ENCODE measurements at places on chromosomes 5 and 9.

- no peak for DNase-seq
Observed at GRCh38 chr9:69190863-69191181, 16.7 kb downstream of the TJP2 start.

GRCh38 chr9:17462869-17463464 is 115.9 kb upstream of the SH3GL2 start:
- peak; percentile 15 for DNase-seq

- DNase-seq = no peak
Observed at GRCh38 chr5:15013654-15014463, 142.3 kb upstream of the ANKH start.

DNA sequence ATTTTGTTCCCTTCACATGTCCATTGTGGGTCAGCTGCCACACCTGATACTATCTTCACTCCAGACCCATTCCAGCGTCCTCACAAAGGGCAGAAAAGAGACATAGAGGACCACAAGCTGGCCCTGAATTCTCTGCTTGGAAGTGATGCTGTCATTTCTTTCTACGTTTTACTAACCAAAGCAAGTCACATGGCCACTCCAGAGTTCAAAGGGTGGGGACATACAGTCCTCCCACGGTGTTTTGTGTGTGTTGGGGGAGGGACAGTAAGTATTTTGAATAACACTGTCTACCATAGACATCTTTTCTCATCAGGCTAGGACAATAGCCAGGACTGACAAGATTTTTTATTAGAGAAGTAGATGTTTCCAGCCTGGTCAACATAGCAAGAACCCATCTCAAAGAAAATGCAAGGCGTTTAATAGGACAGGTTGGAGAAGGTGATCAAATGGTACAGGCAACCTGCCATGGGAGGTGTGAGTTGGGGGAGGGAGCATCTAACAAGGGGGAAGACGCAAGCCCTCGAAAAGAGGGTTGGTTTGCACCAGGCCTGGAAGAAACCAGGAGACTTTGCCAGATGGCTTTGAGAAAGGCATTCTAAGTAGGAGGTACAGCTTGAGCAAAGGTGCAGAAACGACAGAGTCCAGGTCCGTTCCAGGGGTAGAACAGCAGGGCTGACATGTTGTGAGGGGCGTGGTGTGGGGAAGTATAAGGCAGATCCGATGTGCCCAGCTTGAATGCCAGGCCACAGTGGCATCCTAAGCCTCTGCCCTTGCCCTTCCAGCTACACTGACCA is 11.3 kb upstream of the GLIPR2 start:
- no peak for DNase-seq

GRCh38 chr5:158096835-158097234 is 237.9 kb upstream of the CLINT1 start:
- no peak for DNase-seq

GRCh38 chr5:164013077-164013670 is 507.8 kb downstream of the MAT2B start:
- peak; percentile 18 for DNase-seq

- no peak for DNase-seq
Observed at GRCh38 chr5:62778316-62779009, 199.8 kb downstream of the LRRC70 start.

DNA sequence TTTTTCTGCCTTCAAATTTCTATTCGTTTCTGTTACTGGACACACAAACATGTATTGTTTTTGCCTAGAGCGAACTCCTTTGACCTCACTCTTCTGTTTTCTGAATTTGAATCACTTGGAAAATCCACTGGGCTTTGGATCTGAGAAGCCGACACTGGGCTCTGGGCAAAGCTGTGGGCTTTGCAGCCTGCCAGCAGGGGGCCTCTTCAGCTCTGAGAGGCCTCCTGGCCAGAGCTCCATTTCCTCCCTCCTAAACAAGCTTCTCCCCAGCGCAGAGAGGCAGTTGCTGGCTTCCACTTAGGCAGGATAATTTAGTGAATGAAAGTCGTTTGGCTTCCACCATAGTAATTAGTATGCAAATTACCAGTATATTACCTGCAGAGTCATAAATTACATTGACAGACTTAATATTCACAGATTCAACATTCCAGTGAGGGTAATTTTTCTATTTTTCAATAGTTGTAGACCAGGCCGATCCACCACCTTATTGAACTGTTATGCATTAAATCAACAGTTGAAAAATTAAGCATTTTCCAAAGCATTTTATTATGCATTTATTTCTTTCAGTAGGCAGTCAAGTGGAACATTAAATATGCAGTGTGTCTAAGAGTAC is 104.0 kb upstream of the ZNF366 start:
- DNase-seq = peak; percentile 59

DNA sequence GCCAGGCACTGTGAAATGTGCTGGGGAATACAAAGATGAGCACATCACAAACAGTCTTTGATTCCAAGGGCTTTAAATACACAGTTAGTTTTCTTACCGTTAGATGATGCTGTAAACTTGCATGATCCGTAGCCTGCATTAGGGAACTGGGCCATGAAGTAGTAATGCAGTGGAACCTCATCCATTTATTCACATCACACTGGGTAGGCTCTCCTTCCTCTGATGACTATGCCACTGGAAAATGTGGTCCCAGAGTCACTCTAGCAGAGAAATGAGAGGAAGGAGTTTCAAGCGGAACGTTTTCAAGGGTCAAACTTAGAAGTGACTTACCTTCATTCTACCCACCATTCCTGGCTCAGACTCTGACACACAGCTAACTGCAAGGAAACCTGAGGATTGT is 26.4 kb downstream of the ZFAND5 start:
- no peak for DNase-seq

DNA sequence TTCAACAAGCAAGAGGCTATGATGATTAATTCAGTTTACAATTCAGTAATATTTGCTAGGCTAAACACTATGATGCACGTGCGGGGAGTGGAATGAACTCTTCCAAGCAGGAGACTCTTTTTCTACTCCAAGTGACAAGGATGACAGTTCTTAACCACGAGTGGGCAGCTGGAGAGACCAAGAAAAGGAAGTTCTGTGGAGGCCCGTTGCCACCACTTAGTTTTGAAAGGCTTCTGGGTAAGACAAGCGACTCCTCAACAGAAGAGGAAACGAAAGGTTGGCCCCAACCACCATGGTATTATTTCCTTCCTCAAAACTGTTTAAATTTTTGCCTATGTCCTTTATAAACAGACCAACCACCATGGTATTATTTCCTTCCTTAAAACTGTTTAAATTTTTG is 2.8 kb downstream of the DCAF12 start:
- DNase-seq = peak; percentile 21

- DNase-seq = no peak
Observed at GRCh38 chr5:122314036-122314435, 2.0 kb downstream of the SNCAIP start.

GRCh38 chr5:114054594-114054993 is 307.3 kb upstream of the KCNN2 start:
- DNase-seq = no peak

GRCh38 chr9:14349146-14349446 is 35.2 kb upstream of the NFIB start:
- no peak for DNase-seq

DNA sequence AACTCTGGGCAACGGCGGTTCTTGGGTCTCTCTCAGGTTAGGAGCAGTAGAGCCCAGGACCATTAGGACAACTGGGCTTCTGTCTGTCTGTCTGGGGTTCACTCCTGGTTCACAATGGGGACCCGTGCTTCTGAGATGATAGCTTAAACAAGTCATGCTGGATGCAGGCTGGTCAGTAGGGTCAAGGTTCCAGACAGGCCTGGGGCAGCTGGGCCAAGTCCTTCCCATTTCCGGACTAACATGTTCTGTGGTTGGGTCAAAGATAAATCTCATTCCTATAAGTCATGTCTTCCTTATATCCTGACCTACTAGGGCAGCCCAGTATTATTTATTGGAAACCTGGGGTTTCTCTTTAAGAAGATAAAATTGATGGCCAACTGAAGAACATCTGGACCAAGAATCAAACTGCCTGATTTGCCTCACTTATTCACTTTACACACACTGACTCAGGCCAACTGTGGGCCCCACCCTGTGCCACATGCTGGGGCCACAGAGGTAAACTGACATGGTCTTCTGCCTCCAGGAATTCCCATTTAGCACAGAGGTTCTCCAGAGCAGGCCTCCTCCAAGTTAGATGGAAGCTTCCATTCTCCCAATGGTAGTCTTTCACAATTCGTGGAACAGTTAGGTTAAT is 8.3 kb downstream of the HDHD3 start:
- no peak for DNase-seq

DNA sequence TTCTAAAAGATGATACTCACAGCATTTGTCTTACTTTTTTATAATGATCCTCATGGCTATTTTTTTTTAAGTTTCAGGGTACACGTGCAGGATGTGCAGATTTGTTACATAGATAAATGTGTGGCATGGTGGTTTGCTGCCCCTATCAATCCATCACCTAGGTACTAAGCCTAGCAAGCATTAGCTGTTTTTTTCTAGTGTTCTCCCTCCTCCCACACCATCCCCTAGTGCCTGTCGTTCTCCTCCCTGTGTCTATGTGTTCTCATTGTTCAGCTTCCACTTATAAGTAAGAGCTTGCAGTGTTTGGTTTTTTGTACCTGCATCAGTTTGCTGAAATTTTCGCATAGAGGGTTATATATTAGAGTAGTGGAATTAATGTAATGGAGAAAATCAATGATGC is 189.1 kb upstream of the CDH12 start:
- DNase-seq = no peak

DNA sequence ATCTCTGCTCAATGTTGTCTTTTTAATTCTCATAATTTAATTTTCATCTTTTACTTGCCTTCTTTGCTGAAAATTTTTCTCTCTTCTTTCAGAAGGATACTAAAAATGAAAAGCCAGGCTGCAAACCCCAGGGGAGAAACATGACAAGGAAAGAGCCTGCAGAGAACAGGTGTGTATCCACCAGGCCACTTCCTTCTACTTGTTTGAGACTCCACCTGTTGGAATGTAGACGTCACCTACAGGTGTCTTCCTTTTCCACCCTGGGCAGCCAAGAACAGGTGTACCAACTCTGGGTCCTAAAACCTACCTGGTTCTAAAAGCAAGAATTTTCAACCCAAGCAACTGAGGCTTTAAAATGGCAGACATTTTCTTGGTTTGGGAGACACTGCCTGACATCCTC is 166.8 kb downstream of the ATP10B start:
- DNase-seq = no peak

- no peak for DNase-seq
Observed at GRCh38 chr5:39464088-39464487, 39.3 kb upstream of the DAB2 start.

GRCh38 chr5:170144286-170145023 is 38.8 kb downstream of the FOXI1 start:
- DNase-seq = no peak

DNA sequence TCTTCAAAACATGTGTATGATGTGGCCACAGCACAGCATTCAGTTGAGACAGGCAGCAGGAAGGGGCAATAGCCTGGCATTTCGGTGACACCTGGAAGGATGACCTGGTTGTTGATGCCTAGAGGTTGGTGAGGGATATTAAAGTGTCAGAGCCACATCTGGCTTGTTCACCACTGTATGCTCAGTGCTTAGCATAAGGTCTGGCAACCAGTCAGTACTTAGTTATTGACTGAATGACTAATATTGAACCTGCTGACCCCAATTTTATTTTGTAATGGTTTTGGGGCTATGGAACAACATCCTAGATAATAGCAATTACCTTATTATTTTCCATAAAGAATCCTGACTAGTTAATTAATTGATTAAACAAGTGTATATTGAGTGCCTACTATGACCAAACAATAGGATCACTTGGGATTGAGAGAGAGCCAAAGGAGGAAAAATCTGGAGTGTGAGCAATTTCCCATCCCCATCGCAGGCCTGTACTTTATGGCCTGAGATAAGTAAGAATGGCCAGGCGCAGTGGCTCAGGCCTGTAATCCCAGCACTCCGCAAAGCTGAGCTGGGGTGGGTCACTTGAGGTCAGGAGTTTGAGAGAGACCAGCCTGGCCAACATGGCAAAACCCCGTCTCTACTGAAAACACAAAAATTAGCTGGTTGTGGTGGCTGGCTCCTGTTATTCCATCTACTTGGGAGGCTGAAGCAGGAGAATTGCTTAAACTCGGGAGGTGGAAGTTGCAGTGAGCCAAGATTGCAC is 85.4 kb upstream of the PLPP1 start:
- DNase-seq = no peak
